ENCODE measurements at places on chromosomes 4 and X.

DNA sequence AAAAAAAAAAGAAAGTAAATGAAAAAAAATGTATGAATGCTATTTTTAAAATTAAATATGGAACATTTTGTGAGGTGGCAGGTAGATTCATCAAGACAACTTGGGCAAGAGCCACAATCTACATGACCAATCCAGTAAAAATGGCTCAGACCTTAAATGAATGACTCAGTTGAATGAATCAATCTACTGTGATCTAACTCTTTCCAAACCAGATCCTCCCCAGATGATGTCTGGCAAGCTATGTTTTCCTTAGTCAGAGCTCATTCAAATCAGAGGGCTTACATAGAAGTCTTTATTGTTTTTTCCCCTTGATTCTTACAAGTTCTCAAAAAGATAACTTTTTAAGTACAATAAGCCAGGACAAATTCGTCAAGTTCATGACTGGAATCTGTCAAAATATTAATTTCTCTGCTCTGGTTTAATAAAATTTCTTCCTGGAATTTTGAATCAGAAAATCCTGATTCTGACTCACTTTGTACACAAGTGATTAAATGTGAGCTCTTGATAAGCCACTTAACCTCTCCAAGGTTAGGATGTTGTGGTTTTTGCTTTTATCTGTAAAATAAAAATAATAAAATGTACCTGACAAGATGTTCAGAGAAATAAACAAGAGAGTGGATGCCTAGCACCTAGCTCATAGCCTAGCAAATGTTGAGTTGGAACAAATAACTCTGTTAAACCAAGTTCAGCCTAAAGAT is 105.6 kb upstream of the SMIM31 start:
- DNase-seq, result no peak

DNA sequence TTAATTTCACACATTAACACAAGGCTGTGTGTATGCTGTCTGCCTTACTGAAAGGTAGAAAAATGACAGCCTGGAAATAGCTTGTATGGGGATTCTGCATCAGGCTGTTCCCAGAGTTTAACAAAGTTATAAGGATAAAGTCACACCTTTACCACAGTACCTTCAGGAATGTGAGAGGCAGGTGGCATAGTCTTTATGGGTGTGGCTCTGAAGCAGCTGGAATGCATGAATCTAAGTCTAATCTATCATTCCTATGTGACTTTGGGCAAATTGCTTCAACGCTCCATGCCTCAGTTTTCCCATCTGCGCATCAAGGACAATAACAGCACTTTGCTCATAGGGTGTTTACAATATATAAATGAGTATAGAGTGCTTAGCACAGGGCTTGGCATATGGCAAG is 84.2 kb upstream of the EGFL6 start:
- DNase-seq, result no peak

DNA sequence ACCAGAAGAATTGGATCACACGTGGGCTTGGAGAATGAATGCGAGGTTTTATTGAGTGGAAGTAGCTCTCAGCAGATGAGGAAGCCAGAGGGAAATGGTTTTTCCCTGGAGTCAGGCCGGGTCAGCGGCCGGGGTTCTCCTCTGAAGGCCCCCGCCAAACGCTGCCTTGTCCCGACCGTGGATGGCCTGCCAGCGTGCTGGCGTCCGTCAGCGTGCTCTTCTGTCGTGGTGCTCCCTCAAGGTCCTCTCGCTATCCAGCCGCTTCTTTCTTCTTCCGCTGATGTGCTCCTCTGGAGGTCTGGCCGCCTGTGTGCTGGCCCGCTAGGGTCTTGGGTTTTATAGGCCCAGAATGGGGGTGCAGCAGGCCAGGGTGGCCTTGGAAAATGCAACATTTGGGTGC is 632.2 kb downstream of the TRAM1L1 start:
- DNase-seq, result no peak

GRCh38 chrX:117510453-117510852 is 606.2 kb downstream of the KLHL13 start:
- DNase-seq, result no peak

DNA sequence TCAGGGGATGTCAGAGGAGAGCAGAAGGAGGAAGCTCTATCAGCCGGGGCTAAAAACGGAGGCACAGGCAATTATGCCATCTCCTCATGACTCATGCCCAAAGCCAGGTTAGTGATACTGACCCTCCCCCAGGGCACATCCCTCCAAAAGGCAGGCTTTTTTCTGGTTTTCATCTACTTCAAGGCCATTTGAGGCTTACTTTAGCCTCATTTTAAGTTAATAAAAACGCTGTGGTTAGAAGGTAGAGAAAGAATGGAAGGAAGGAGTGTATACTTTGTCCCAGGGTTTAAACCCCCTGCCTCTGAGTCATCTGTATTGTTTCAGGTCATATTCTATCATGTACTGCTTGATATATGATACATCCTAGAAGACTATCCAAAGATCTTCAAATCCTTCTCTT is 89.7 kb upstream of the NDP start:
- DNase-seq, result no peak

DNA sequence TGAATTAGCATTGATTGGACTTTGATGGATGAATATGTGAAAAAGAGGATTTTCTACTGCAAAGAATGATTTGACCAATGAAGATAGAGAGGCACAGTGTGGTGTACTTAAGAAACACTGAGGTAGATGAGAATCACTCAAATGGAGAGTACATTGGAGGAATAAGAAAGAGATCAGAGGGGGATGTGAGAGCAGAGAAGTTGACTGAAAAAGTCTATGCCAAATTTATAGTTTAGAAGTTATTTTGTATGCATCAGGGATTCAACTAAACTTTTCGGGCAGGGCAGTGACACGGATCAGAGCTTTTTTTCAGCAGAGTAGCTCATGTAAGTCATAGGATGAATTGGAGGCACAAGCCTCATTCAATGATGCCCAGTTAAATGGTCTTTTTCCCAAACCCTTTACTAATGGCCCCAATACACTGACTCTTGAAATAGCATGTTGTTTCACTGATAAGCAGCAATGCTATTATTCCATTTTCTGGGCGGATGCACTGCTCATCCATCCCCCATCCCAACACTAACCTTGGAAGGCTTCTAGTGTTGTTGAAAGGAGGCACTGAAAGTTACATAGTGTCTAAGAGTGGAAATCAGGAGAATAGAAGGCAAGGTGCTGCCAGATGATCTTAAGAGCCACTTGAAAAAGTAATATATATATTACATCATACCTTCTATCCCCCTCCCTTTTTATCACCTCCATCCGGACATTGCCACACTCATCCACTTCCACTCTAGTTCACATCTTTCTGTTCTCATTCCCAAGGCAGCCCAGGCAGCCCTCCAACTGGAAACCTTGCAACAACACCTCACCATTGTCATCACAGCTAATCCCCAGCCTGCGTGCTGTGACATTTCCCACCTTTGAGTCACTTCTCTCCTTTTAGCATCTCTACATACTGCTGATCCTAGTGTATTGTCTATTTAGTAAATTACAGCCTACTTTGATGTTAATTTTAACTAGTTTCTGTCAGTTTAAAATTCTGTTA is 46.1 kb downstream of the ARHGAP24 start:
- DNase-seq, result no peak

DNA sequence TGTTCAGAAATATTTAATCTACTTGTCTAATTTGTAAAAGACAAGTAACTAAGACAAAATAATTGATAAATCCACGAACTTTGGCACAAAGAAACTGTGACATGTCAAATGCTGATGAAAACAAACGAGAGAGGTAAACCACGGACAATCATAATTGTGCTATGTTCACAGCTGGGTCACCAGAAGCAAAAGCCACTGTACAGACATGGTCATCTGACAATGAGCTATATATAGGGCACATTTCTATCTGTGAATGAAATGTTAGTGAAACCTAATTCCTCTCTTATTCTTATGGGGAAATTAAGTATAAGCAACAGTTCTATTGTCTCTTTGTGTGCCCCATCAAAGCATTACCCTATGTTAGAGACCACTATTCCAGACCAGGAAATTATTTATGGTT is 444.0 kb upstream of the TRAM1L1 start:
- DNase-seq, result no peak

GRCh38 chrX:53421772-53422085 is 725 bp downstream of the SMC1A start:
- DNase-seq, result no peak

GRCh38 chrX:31652650-31653049 is 580.8 kb upstream of the FTHL17 start:
- DNase-seq, result no peak

DNA sequence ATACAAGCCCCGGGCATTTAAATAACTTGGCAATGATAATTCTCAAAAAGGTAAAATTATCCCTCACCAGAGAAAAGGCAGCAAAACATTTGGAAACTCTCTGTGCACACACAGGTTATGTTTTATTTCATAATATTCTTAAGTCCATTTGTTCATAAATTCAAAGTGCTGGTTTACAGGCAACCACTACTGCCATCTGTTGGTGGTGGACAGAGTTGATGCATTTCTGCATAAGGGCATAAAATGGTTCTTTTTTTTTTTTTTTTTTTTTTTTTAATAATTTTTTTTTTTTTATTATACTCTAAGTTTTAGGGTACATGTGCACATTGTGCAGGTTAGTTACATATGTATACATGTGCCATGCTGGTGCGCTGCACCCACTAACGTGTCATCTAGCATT is 31.5 kb upstream of the IL21 start:
- DNase-seq, result no peak

DNA sequence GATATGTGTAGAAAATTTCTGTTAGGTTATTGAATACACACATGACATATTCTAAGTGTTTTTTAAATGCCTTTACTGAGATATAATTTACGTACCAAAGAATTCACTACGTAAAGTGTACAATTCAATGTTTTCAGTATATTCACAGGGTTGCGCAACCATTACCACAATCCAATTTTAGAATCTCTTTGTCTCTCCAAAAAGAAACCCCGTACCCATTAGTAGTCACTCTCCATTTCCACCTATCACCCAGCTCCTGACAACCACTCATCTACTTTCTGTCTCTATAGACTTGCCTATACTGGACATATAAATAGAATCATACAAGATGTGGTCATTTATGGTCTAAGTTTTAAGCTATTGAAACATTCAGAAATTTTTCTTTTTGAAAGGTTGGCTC is 53.0 kb upstream of the FBXW7 start:
- no peak for DNase-seq

DNA sequence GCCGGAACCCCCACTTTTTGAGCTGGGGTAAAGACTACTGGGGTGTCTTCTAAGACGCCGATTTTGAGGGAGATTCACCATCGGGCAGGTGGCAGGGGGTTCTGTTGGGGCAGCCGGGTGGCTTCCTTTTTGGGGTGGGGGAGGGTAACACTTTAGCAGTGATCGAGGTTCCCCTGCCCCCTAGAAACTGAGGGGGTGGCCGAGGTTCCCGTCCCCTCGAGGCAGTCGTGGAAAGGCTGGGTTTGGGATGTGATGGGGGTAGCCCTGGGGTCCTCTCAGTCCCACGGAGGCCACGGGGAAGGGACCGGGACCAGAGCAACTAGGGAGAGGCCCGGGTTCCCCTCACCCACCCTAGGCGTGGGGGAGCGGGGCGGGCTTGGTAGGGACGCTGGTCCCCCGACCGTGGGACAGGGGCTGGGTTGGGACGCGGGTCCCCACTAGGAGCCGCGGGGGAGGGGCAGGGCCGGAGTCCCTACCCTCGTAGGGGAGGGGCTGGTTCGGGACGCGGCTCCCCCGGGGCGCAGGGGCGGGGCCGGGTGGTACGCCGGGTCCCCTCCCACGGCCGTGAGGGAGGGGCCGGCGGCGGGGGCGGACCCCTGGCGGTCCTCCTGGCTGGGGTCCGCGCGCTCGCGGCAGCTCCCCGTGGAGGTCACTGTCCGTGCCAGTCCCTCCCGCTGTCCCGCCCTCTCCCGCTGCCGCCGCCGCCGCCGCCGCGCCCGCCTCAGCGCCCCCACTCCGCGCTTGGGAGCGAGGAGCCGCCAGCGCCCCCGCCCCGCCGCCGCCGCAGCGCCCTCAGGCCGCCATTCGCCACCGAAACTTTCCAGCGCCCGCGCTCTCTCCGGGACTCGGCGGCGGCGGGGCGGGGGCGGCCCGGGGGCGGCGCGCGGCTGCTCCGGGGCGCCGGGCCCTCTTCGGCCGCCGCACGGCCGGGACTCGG is at the start of gene TBL1X:
TSS of gene TBL1X (plus strand) at position 624 of the 937 bp plus-strand sequence. CDS start 188,529 bp downstream, outside the sequence.
- peak; percentile 17 for DNase-seq

DNA sequence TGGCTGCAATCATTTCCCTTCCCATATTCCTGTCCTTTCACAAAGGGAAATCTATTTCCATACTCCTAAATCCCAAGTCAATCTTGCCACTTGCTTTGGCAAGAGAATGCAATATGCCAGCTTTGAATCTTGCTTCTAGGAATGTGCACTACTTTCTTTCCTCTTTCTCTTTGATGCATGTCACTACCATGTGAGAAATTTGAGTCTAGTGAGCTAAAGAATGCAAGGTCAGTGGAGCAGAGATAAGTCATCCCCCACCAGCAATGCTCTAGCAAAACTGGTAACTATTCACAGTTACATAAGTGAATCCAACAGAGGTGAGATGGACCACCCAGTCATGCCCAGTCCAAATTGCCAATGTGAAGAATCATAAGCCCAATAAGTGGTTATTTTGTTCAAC is 910.4 kb downstream of the RAB28 start:
- no peak for DNase-seq

DNA sequence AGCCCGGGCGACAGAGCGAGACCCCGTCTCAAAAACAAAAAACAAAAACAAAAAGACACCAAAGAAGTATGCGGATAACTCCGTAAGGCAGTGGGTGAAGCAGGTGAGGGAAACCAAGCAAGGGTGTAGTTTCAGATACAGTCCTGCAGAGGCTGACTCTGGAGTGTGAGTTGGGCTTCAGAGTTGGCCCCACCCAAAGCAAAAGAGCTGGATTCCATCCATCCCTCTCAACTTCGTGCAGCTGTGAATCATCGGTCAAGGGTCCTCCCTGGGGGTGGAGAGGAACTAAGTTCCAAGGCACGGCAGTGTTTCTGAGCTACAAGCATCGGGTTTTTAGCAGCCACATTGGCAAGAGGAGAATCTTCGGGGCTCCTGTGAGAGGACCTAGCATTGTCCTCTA is 43.9 kb upstream of the FAM9A start:
- DNase-seq, result no peak

- no peak for DNase-seq
Observed at GRCh38 chr4:188649635-188650034, 510.4 kb downstream of the TRIML1 start.

DNA sequence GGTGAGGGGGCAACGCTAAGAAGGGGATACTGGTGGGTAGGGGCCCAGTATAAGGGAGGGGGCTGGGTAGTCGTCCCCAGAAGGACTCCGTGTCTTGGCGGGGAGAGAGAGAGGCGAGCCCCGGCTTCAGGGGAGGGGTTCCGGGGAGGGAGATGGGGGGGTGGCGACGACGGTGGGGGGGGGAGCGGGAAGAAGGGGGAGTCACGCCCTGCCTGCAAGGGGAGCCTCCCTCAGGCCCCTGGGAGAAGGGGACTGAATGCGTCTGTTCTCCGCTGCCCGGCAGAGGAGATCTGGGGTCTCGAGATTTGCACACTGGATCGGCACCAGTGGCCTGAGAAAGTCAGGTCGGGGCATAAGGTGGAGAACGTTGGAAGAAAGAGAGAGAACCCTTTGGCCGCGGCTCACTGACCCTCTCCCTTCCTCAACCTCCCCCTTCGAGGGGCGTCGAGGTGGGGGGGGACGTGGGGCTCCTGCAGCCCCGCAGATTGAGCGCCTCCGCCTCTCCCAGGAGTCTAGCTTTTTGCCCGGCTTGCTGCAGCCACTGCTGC is 609 bp upstream of the BCORL1 start:
- DNase-seq, result no peak

GRCh38 chr4:118817178-118817930 is 18.6 kb downstream of the SEC24D start:
- no peak for DNase-seq

GRCh38 chr4:124334119-124334518 is 378.4 kb downstream of the ANKRD50 start:
- no peak for DNase-seq

Measured in hypothalamus (tissue), 51 donors.